Panc1 (cell line): ENCODE measurements at places on chromosomes 1 and 21. TPM values are rescaled to one million over a fixed set of nuclear protein-coding genes. Genes with fewer than 3 reads are reported as not detected.

Gene ECM1
- total RNA-seq = 2.2 TPM

Gene SLC44A3
- 1.3 TPM for total RNA-seq

Gene PRELP
- not detected for total RNA-seq

Gene KRTAP13-3
- total RNA-seq = not detected

Gene RNF223
- total RNA-seq = 0.08 TPM

Gene CCT8
- total RNA-seq = 160 TPM

Gene STPG1
- total RNA-seq = 9.9 TPM

Gene CFHR1
- 0.23 TPM for total RNA-seq

Gene NCAM2
- total RNA-seq = 2.2 TPM

Gene PROK1
- total RNA-seq = not detected

Gene MYOC
- total RNA-seq = not detected

Gene COL8A2
- total RNA-seq = 1.2 TPM

Gene KLHDC8A
- total RNA-seq = 0.31 TPM

Gene UBXN11
- 23.7 TPM for total RNA-seq

Gene EXO1
- 26.3 TPM for total RNA-seq

Gene CD52
- 1.6 TPM for total RNA-seq

Gene DEPDC1
- 43.0 TPM for total RNA-seq

Gene SEC22B
- total RNA-seq = 23.7 TPM

Gene OPRD1
- 5.4 TPM for total RNA-seq

Gene THEMIS2
- total RNA-seq = 4.2 TPM

Gene GBP4
- total RNA-seq = 3.3 TPM

Gene RYR2
- total RNA-seq = 0.03 TPM
